SK-N-DZ (cell line): ENCODE measurements at places on chromosomes 2 and 18.

- no peak for DNase-seq
These were observed 68.0 kb downstream of the KLHL29 start for GRCh38 chr2:23452853-23453420.

GRCh38 chr2:38494394-38494793 is 108.3 kb downstream of the HNRNPLL start:
- no peak for DNase-seq

- no peak for DNase-seq
These were observed 15.2 kb downstream of the IL18RAP start for GRCh38 chr2:102438111-102438510.

GRCh38 chr18:4806331-4806730 is 351.2 kb upstream of the DLGAP1 start:
- no peak for DNase-seq

- no peak for DNase-seq
These were observed 144.9 kb downstream of the SEPTIN10 start for GRCh38 chr2:109468893-109469292.

DNA sequence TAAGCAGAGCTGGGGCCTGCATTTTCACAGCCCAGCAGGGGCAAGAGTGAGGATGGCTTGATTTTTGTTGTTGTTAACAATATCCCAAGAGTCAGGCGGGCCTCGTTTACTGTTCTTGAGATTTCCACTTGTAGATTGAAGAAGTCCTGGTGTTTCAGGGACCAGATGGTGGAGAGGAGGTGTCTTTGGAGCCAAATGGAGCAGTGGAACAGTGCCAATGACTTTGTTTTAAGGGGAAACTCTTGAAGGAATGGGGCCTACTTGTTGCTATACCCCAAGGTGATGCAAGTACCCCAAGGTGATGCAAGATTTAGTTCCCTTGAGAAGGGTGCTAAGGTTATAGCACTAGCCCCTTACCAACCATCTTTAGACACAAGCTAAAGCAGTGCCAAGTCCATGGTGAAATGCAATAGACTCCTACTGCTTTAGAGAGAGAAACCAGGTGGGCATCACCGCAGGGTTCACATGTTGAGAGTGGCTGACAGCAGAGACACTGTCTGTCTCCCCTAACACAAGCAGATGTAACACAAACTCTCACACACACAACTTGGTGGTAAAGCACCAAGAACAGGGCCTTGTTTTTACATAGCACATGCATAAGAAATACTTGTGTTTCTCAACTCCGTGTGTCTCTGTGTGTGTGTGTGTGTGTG is 44.0 kb downstream of the HK2 start:
- no peak for DNase-seq
